NCI-H2029 treated with DMSO at 0.1 percent for 48 hours (cell line): ENCODE measurements at places on chromosomes 7 and 10.
A peak's percentile ranks its signal among the peaks of the same experiment; 100 is the strongest.

DNA sequence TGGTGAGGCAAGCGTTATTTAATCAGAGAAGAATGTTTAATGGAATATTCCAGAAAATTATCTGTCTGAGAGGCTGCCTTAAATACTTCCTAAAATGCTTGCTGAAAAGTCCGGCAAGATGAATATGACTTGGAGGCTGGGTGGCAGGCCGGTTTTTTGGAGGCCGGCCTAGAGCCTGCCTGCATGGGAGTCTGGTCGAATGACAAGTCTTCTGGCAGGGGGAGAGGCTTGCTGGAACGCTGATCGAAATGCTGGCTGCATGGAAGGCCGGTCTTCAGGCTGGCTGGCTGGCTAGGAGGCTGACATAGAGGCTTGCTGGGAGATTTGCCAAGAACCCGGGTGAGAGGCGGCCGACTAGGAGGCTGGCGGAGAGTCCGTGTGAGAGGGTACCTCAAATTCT, 135.7 kb downstream of the OR13A1 start:
- no peak for DNase-seq

GRCh38 chr7:150961510-150962289, 16.4 kb downstream of the KCNH2 start:
- no peak for DNase-seq

- DNase-seq = no peak
Observed at GRCh38 chr10:126421756-126422256, 33.5 kb upstream of the ADAM12 start.

- DNase-seq = no peak
Observed at GRCh38 chr7:25093268-25093826, 31.7 kb downstream of the CYCS start.

- DNase-seq = no peak
Observed at GRCh38 chr7:88775838-88776237, 16.3 kb downstream of the ZNF804B start.

- DNase-seq = no peak
Observed at GRCh38 chr7:137953665-137954470, 48.0 kb downstream of the CREB3L2 start.

- DNase-seq = no peak
Observed at GRCh38 chr10:103859161-103860086, 4.0 kb upstream of the SH3PXD2A start.

- no peak for DNase-seq
Observed at GRCh38 chr10:96613576-96613975, 26.8 kb upstream of the TM9SF3 start.

DNA sequence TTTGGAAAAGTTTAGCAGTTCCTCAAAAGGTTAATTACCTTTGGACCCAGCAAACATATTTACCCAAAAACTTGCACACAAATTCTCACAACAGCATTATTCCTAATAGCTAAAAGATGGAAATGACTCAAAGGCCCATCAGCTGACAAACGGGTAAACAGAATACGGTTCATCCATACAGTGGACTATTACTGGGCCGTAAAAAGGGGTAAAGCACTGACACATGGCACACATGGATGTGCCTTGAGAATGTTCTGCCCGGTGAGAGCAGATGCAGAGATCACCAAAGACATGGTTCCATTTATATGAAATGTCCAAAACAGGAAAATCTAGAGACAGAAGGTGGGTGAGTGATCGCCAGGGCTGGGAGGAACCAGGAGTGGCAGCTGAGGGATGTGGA, 95.2 kb upstream of the DNAJB6 start:
- DNase-seq = no peak

DNA sequence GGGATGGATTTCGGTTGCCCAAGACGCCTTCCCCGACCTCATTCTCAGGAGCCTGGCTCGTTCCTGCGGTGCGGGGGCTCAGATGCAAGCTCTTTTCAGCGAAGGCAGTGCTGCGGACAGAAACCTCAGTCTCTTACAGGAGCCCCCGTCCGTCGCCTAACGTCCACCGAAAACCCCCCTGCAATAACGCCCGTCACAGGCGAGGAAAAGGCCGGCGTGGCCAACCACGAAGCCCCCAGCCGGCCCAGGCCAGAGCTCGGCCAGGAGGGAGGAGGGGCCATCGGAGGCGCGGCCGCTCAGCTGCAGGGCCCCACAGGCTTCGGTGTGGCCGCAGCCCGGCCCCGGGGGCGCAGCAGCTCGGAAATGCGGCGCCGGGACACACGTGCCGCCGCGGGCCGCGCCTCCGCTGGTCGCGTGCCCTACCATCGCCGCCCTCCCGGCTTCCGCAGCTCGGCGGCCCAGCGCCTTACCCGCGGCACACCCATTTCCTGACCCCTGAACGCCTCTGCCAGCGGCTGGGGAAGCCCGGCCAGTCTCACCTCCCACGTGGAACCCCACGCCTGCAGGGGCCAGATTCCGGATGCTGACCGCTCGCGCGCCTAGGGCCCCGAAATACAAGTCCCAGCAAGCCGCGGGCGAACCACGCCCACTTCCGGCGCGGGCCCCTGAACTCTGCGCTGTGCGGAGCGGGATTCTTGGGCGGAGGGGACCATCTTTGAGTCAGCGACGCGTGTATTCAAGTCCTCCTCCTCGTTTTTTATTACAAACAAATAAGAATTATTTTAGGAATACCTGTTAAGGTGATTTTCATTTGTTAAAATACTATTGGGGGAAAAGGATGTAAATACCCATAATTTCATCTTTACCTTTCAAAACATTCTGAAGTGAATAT, at the start of gene ZNF239:
Gene ZNF239 (minus strand): TSS at position 616 of the 892 bp plus-strand sequence. CDS start 16,537 bp downstream, outside the sequence.
- peak; percentile 2 for DNase-seq

DNA sequence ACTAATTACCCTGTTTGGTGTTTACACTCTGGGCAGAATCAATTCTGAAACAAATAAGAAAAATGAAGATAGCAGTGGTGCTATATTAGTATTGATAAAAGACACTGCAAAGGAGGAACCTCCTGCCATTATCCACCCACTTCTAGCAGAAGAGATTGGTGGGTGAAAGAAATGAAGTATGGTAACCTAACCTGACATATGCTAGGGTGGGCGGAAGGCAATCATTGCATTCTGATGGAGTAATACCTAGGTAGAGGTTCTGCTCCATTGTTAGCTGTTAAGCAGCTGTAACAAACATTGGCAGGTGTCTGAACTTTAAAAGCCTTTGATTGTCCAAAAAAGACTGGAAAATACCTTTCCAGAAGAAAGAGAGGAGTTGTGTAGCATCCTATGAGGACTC, 95.9 kb downstream of the OTUD1 start:
- DNase-seq = no peak

DNA sequence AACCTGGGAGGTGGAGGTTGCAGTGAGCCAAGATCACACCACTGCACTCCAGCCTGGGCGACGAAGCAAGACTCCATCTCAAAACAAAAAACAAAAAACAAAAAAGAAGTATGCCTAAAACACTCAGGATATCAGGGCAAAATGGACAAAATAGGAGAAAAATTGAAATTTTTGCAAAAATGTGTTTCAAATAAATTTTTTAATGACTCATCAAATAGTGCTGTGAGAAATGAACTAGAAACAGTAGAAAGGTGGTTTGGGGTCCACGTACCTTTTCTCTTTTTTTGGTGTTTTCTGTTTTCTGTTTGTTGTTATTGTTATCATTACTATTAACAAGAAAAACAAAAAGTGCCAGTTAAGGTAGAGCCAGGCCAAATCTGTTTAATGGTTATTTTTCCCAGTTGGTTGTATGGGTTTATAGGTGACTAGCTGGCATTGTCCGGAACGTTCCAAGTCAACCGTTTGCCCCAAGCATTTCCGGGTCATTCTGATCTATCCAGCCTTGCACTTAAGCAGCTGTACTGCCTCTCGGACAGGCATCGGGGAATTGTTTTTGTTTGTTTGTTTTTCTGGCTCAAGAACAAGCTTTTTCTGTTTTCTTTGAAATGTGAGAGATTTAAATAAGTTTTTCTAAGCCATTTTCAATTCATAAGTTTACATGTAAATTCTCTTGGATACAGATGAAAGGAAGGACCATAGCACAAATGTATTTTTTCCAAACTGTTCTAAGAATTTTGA, 157.0 kb upstream of the NEBL start:
- no peak for DNase-seq

GRCh38 chr7:37452346-37452745, 3.7 kb upstream of the ELMO1 start:
- no peak for DNase-seq

DNA sequence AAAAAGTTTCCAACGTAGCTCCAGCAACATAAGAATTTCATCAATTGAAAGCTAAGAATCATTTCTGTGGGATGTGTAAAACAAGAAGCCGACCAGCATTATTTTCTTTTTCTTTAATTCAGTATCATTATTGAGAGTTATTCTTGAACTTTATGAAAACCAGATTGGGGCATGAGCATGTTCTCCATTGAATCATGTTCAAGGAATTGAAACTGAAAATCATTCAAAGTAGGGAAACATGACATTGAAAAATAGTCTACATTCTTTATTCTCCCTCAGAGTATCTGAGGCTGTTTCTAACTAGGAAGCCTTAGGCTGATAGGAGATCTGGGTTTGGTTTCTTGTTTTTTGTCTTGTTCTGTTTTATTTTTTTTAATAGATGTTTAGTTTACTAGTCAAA, 253.7 kb downstream of the DYNC1I1 start:
- DNase-seq = no peak

DNA sequence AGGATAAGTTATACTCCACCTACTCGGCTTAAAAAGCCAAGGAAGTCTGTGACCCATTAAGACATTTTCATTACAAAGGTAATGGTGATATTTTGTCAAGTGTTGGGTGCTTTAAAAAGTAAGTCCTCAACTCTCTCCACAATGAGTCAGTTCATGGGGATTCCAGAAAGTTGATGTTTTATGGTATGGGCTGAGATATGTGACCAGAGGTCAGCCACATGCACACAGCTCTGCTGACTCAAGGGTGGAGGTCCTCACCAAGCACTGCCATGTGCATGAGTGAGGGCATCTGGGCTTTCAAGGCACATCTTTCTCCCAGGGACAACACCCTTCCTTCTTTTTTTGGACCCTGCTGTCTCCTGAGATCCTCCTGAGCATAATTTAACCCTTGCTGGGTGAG, 292.9 kb downstream of the PTEN start:
- DNase-seq = no peak

DNA sequence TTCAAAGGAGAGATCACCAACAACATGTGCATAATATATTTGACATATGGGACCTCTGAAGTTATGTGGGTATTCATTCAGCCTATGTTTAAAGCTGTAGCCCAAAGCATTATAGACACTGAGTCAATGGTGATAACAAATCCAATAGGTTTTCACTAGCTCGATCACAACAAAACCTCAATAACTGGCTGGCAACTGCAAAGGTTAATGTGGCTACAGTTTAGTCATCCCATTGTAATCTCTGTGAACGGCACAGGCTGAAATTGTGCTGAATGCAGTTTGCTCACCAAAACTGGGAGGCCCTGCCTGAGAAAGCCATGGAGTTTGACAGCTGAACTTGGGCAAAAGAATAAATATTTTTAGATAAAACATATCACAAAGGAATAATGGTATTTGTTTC, 152.4 kb upstream of the ADO start:
- DNase-seq = no peak

DNA sequence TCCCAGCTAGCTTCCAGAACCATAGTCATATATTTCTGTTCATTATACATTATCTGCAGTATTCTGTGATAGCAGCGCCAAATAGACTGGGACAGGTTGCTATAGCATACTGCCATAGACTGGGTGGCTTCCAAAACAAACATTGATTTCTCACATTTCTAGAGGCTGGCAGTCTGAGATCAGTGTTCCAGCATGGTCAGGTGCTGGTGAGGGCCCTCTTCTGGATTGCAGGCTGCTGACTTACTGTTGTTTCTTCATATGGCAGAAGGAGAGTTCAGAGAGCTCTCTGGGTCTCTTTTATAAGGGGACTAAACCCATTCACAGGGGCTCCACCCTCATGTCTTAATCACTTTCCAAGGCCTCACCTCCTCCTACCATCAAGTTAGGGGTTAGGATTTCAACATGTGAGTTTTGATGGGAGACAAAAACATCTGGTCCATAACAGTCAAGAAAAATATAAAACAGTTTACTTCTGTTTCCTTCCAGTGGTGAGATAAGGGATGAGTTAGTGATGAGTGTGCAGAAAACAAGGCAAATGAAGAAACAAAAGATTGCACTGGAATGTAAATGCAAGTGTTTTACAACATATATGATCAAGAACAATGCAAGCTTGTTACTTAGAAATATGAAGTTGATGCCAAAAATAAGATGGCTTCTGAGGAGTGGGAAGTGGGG, 399.0 kb upstream of the C7orf33 start:
- DNase-seq = peak; percentile 95

DNA sequence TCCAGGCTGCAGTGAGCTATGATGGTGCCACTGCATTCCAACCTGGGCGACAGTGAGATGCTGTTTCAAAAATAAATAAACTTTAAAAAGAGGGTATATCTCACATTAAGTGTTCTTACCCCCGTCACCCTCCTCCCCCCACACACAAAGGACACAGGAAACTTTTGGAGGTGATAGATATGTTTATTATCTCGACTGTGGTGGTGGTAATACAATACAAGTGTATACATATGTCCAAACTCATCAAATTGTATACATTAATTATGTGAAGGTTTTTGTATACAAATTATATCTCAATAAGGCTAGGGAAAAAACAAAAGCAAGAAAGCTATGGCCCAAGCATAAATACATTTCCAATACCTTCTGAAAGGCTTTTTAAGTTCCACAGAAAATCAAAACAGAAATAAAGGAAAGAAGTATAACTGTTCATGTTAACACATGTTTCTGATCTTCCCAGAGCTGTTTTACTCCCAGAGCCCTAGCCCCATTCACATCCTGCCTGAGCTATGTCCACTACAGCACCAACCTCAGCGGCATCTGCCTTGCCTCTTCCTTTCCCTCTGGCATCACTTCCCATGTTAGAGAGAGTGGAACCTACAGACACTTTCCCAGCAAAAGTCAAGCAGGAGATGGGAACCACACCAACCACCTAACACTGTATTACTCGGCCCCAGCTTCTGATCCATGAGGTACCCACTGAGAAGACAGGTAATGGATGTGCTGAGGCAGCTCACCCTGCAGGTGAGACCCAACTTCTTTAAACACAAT, 48.1 kb downstream of the SGMS1 start:
- DNase-seq = no peak

DNA sequence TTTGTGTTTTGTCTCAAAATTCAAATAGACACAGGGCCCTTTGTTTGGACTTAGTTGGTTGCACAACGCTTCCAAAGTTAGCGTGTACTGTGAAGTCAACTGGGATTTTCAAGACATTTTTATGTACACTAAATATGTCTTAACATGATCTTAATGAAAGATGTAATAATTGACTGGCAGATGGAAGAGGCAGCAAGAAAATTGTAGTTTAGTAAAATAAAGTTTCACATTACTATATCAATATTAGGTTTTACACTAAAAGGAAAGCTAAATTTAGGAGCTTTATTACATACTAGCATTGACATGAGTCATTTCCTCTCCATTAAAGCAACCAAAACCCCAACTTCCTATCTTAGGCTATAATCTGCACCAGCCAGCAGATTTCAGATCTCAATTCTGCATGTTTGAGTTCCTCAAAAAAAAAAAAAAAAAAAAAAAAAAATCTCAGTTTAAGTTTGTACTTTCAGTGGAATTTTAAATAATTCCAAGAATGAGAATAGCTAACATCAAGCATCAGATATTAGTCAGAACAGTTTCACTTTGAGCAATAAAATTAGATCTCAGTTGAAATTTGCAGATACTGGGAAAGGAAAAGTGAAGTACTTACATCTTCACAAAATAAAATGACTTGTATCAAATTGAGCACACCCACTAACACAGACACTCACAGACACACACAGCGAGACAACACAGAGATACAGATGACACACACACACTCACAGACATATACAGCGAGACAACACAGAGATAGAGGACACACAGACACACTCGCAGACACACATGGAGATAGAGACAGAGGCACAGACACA, 346.6 kb upstream of the KLF6 start:
- DNase-seq = no peak

- no peak for DNase-seq
Observed at GRCh38 chr7:137017221-137017620, 148.8 kb downstream of the CHRM2 start.
